ENCODE measurements at places on chromosomes 5 and 9.

DNA sequence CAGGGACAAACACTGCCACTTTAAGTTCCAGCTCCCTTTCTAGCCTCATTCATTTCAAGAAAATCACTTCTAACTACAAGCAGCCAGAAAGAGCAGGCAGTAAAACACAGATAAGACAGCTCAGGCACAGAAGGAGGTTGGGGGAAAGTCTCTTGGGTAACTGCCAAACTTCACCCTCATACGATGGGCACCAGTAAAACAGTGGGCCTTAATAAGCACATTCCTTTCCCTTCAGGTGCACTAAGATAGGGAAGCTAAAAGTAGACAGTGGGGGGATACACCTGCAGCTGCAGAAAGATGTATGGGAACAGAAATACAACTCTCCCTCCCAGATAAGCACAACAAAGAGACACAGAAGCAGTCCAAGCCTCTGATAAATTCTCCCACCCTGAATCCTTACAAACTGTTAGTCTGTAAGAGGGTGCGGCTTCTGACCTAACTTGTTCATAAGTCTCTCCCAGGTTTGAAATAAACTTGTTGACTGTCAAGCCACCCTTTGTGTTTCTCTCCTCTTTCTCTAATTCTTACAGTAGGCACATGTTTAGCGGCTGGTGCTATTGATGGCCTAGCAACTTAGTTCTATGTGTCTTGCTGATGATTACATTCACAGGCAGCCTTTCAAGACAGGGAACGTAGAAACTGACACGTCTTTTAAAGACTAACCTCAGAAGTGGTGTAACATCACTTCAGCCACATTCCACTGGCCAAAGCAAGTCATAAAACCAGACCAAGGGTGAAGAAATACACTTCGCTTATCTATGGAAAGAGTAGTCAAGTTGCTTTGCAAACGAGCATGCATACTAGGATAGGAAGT, 6.8 kb upstream of the CKS2 start:
- no peak for DNase-seq

DNA sequence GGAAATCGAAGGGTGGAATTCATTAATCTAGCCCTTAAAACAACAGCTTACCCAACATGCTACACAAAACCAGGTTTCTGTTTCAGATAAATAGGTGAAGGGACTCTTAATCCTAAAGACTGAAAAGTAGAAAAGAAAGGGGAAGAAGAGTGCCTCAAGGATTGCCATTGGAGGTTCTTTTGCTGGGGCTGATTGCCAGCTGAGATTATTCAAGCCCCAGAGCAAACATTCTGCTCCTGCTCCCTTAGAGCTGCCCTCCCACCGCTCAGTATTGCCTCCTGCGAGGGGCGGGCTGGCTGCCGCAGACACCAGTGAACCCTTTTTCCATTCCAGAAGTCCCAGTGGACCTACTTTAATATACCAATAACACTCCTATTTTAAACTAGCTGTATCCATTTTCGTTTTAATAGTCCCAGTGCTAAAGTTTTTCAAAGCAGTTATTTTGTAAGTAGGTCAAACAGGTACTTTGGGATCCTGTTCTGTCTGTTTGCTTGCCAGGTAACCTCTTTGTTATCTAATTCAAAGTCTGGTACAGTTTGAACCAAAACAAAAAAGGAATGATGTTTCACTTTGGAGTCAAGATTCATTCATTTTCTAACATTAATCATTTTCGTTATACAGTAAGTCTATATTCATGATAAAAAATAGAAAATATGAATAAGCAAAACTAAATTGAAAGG, 38.6 kb downstream of the HMGCS1 start:
- DNase-seq, result no peak

DNA sequence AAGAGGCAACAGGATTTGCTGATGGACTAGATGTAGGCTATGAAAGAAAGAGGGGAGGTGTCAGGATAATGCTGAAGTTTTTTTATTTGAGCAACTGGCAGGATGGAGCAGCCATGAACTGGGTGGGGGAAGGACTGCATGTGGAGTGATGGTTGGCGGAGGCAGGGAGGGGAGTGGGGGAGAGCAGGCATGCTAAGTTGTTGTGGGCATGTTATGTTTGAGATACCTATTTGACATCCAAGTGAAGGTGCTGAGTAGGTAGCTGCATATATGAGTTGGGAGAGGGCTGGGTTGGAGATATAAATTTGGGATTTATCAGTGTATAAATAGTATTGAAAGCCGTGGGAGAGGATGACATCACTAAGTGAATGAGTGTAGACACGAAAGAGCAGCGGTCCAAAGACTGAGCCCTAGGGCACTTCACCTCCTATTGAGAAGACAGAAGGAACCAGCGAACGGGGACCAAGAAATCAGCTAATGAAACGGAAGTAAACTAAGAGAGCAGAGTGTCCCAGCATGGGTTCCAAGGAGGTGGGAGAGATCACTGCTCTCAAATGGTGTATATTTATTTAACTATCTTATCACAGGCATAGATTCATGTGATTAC, 7.4 kb downstream of the BSPRY start:
- DNase-seq, result no peak

DNA sequence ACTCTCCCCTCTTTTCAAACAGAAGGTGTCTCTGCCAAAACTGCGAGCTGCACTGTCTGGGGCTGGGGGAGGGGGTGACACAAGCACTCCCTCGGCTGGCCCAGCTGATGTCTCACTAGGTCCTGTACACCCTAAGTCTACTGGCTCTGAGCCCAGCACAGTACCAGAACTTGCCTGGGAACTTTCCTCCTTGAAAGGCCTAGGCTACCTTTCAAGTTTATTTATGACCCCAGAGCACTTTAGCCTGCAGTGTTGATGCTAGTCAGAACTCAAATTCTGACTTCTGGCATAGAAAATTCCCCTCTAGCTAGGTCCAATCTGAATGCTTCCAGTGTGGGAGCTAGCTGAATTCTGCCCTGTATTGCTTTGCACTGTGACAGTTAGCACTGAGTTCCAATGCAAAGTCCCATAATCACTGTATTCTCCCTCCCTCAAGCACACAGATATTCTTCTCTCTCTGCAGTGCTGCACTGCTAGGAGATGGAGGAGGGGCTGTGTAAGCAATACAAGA, 10.5 kb downstream of the LURAP1L start:
- DNase-seq, result no peak

GRCh38 chr9:3475300-3476020, 50.3 kb downstream of the RFX3 start:
- no peak for DNase-seq

GRCh38 chr5:158099571-158100105, 240.7 kb upstream of the CLINT1 start:
- DNase-seq, result no peak

GRCh38 chr9:117535973-117536372, 121.1 kb upstream of the ASTN2 start:
- no peak for DNase-seq

GRCh38 chr5:179321206-179321987, 23.9 kb downstream of the ADAMTS2 start:
- DNase-seq, result no peak

DNA sequence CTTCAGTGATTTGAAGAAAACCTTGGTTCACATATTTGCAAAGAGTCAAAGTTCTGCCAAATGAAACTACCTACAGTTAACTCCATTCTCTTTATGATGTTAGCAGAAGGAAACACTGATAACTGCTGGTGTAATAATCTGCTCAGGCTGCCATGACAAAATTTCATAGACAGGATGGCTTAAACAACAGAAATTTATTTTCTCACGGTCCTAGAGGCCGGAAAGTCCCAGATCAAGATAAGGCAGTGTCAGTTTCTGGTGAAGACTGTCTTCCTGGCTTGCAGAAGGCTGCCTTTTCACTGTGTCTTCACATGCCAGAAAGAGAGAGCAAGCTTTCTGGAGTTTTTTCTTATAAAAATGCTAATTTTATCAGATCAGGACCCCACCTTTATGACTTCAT, 102.4 kb upstream of the PARP8 start:
- no peak for DNase-seq

GRCh38 chr9:92510747-92511146, 25.0 kb downstream of the ECM2 start:
- no peak for DNase-seq

DNA sequence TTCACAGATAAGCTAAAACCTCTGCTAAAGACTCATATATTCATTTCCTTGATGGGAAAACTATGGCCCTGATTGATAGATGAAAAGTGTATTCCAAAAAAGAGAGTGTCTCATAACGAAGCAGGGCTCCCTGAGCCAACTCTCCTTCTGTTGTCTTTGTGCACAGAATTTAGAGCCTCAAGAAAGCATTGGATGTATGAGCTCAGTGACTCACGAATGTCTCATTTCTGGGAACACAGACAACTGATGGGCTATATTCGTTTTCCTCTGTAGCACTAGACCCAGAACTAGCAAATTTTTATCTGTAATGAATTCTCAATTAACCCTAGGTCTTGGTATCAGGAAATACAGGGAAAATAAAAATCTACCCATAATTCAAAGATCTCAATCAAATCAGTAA, 88.4 kb downstream of the LMNB1 start:
- DNase-seq, result no peak

- no peak for DNase-seq
Measured at GRCh38 chr9:112863746-112864145, 26.9 kb downstream of the SLC46A2 start.

Measured in nephron progenitor cell (in vitro differentiated cells).